ENCODE measurements at places on chromosomes 12 and 14. TPM values are rescaled to one million over a fixed set of nuclear protein-coding genes. Genes with fewer than 3 reads are reported as not detected.

GRCh38 chr12:12365931-12366431 is 9.1 kb downstream of the BORCS5 start:
- no peak for DNase-seq

DNA sequence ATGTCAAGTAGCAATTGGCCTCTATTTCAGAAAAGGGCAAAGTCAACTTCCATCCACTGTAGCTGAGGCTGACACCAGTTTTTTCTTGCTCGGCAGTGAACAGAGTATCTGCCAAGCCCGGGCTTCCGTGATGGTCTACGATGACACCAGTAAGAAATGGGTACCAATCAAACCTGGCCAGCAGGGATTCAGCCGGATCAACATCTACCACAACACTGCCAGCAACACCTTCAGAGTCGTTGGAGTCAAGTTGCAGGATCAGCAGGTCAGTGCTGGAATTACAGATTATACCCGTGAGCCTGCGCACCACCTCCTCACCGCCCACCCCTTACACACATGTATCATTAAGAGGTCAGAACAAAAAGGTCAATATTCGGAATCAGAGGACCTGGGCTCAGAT is 19.4 kb downstream of the EVL start:
- DNase-seq: no peak

DNA sequence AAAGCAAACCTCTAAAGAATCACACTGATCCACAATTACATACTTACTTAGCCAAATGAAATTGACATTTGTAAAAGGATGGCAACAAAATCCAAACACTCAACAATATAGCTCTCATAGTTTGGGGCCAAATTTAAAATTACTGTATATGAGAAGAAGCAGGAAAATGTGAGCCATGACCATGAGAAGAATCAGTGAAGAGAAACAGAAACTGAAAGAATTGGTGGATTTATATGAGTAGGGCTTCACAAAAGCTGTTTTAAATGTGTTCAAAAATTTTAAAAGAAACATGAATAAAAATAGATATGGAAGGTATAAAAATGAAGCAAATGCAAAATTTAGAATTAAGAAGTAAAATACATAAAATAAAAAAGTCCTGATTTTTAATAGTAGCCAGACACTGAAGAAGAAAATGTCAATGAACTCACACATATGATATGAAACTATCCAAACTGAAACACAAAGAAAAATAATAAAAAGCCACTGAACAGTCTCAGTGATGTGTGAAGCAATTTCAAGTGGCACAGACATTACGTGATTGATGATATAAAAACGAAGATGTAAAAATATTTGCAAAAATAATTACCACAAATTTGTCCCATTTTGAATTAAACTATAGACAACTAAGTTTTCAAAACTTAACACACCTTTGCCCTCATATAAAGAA is 87.9 kb upstream of the MDGA2 start:
- no peak for DNase-seq

- DNase-seq: no peak
These were observed 463.9 kb upstream of the TBX3 start for GRCh38 chr12:115147916-115148315.

DNA sequence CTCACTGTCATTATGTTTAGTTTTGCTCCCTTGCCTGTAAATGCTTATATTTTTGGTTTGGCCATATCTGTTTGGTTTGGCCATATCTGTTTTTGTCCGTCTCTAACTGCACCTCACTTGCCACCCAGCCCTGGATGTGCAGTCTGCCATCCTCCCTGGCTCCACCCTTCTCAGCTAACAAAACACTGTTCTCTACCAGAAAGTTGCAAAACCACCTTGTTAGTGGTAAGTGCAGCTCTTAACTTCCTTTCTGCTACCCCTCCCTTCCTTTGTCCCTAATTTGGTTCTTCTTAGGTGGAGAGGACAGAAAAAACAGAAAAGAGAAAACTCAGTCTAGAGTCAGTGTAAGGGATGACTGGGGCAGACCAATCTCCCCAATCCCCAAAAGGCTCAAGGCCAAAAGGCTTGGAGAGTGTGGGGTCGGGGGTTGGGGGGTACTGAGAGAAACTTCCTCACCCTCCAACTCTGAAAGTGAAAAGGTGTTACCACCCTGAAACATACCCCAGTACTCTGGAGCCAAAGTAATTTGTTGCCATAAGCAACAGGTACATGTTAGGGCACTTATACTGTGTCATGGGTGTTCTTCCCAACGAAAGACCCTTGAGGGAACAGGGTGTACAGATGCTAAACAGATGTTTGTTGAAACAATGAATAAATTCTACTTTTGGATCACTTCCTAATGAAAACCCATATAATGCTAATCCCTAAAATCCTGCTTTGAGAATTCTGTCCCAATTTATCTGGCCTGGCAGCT is 5.0 kb downstream of the BIN2 start:
- no peak for DNase-seq

DNA sequence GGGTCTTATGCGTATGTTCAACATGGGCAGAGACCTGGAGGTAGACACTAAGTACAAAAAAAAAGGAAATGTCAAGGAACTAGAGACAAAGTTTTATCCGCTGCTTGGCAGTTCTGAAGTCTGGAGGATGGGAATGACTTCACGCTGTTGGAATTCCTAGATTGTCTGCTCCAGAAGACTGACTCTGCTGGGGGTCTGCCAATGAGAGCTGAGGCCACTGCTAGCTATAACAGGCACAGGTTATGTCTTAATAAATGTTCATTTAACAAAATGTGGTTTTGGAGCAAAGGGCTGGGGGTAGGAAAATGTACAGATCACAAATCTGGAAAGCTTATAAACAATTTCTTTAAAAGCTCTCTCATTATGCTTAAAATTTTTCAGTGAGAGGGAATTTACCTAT is 5.9 kb downstream of the RNASE8 start:
- no peak for DNase-seq

DNA sequence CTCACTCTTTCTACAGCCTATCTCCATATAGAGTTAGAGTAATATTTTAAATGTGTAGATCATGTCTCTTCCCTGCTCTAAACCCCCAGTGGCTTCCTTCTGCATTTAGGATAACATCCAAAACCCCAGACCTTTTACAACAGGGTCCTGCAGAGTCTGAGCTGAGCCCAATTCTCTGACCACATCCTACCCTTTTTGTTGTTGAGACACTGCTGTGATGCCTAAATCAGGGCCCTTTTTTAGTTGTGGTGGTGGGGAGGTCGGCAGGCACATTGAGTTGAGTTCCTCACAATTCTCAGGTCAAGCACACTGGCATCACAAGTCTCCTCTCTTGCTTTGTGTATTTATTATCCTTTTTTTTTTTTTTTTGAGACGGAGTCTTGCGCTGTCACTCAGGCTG is 1.8 kb upstream of the DDX47 start:
- no peak for DNase-seq

DNA sequence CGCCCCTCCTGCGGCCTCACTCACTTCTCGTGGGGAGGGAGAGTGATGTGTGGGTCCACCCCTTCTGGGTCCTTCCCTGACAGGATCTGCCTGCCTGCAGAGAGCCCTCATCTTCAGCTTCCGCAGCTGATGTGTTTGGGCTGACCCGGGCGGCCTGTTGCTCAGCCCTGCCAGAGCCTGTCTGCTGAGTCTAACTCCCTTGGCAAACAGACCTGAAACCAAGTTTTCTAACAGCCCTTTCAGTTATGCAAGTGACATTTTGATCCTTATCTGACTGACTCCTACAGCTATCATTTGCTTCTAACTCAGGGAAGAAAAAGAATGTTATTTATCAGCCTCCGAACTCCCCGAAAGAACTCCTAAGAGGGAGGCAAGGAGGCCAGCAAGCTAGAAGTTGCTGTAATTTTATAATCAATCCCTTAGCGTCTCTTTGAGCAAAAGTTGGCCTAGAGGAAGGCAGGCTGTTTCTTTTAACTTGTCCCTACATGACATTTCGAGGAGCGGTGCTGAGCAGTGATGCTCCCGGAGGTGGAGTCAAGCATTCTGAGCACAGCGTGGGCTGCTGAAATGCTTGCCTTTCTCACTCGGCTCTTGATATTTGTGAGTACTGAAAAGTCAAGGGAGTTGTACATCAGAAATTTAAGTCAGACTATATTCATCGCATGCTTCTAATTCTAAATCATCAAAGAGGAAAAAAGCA is 31.5 kb upstream of the CACNA2D4 start:
- no peak for DNase-seq

Gene OR10G2
- not detected for total RNA-seq

DNA sequence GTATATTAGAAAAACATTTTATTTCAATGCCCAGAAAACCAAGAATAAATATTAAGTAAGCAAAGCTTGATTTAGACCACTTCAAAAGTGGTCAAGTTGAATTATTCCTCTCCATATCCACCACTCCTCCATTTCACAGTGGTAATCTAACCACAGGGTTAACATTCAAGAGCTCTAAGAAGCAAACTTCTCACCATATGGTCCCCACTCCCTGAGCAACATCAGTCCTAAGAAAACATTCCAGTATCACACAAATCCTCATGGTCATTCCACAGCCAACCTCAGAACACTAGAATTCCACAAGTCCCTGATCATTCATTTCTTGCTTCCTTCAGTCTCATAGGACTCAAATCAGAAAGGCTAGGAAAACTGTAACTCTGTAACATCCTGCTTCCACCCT is 47.9 kb downstream of the ST8SIA1 start:
- DNase-seq: no peak

GRCh38 chr12:25058658-25059058 is 109.8 kb upstream of the BCAT1 start:
- DNase-seq: no peak

Gene NKX2-1
- 0.84 TPM for total RNA-seq

Gene SIRT4
- total RNA-seq: 2.8 TPM

Gene CCDC196
- not detected for total RNA-seq

GRCh38 chr12:254039-254438 is 8.6 kb downstream of the SLC6A13 start:
- DNase-seq: no peak

DNA sequence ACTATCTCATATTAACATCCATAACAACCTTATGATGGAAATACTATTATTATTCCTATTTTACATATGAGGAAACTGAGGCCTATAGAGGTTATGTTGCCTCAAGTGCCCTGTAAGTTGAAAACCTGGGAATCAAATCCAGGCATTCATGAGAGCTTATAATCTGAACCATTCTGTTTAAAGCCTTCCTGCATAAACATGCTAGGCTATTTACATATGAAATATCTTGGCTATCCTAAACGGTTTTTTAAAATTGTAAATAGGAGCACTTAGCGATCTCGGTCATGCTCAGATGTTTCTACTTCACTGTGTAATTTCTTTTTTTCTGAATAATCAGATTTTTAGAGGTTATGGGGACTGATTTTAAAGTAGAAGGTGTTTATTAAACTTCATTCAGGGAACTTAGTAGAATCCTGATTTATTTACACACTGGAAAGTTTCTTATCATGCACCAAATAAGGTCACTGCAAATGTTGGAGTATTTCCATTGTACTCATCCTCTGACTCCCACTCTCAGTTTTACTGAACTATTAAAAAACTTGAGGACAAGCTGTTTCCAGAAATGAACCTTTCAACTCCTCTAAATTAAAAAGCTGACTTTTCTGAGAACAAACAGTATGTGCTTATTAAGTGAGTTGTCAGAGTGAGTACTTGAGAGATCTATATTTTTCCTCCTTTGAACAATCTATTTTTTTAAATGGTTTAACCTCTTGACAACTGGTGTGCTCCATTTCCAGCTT is 141.7 kb downstream of the PIK3C2G start:
- DNase-seq: no peak

DNA sequence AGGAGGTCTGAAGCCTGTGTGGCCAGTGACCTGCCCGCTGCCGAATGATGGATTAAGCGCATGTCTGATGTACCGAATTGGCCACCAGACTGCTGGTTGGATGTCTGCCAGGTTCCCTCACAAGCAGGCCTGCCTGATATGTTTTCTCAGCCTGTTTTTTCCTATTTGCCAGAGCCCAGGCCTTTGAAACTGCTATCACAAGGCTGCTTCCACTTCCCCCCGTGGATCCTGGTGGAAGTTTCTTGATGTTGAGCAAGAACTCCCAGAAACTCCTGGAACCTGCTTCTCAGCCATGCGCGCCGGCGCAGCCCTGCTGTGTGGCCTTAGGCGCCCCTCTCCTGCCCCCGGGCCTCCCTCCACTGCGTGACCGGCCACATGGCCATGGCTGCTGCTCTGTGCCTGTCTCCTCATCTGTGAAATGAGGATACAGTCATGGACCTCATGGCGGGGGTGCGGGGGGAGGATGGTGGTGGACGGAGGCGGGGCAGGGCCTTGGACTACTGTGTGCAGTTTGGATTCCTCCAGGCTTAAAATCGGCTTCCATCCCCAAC is 56.6 kb downstream of the CALM1 start:
- DNase-seq: no peak

Gene PRORP
- 28.0 TPM for total RNA-seq

GRCh38 chr12:44157359-44157758 is 321.5 kb downstream of the TMEM117 start:
- DNase-seq: no peak

DNA sequence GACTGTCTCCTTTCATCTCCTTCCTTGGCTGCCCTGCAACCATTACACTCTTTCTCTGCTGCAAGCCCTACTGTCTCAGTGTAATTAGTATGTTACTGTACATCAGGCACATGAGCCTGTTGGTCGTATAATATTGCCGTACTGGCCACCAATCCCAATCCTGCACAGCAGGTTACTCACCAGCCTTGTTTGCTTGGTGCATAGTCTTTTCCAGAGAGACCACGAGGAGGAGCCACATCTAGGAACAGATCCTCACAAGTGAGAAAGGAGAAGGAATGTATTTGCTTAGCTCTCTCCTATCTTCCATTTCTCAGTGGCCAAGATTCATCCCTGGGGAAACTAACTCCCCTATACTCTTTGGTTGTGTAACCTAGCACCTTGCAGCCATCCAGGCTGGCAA is 33.0 kb upstream of the BICDL1 start:
- no peak for DNase-seq

Gene ANKRD33
- not detected for total RNA-seq

Gene RTN1
- total RNA-seq: 0.57 TPM

Gene NINJ2
- not detected for total RNA-seq

Gene GPR84
- not detected for total RNA-seq

DNA sequence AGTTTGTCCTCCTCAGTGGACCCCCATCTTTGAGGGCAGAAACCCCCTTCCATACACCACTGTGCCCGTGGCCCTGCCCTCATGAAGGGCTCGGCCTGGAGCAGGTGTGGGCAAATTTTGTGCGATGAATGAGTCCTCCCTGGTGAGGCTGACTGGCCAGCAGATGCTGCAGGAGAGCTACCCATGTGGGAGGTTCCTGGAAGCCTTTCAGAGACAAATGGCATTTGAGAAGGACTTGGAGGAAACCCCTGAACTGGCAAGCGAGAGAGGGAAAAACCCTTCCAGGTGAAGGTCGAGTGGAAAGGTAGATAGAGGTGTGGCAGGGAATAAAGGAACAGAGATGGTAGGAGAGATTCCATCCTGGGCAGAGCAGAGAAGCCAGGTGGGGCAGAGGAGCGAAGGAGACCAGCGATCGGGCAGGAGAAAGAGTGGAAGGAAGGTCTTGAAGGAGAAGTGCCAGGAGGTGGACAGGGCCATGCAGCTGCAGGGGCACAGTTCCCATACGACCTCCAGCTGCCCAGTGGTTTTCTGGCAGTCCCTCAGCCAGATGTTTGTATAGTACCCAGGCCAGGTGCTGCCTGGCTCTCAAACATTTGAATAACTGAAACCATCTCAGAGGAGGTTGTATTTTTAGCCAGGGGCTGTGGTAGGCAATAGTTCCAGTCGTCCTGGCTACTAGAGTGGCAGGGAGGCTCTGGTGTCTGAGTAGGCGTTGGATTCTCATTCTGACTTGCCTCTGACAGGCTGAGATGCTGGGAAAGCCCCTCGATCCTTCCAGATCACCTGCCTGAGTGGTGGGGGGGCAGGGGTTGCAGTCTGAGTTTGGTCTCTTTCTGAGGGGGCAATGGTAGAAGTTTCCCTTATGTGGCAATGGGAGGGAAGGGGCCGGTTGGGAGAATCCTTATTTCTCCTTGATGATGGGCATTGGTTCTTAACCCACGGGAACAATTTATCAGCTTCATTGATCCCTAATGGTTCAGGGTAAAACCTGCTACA is 40.1 kb downstream of the FBXL14 start:
- DNase-seq: no peak
